ENCODE measurements at places on chromosomes 5 and 9.

DNA sequence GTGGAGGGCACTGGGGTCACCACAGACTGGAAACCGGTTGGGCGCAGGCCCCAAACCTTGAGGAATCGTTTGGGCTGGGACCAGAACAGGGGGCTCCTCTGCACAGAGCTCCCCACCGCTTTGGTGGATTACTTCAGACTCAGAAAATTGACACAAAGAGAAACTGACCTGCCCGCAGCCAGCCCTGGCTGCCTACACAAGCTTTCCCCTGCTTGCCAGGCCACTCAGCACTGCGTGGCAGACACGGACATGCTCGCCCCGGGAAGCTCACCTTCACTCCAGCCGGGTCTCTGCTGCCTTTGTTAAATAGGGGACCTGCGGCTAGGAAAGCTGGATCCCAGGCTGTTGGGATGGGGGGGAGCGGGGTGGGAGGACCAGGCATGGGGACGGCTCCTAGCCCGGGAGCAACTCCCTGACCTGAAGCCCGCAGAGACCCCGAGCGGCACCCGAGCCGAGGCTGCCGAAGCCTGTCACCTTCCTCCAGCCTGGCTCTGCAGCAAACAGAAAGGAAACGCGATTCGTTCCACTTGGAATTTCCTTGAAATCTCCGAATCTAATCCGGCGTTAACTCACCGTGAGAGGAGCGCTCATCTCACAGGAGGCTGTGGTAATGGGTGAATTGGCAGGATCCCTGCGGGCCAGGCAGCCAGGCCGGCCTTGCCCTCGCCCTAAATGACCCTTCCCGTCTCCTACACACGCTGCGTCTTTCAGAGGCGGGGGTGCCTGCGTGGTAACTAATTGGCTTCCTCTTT, 8.8 kb downstream of the PAX5 start:
- no peak for DNase-seq

- no peak for DNase-seq
These were observed 39.7 kb upstream of the SARDH start for GRCh38 chr9:133777871-133778270.

GRCh38 chr9:38301376-38302106, 91.0 kb upstream of the ALDH1B1 start:
- no peak for DNase-seq

- DNase-seq: no peak
These were observed at the start of gene CBY3 for GRCh38 chr5:179680780-179681401. CBY3 (minus strand) TSS chr5:179681034; CDS start chr5:179680918, 116 bp downstream.

- no peak for DNase-seq
These were observed 172.8 kb downstream of the COL23A1 start for GRCh38 chr5:178417391-178417811.

- DNase-seq: no peak
These were observed 139.8 kb downstream of the CPLANE1 start for GRCh38 chr5:37109338-37109737.

GRCh38 chr9:134403292-134403681, 77.0 kb downstream of the RXRA start:
- DNase-seq: no peak

DNA sequence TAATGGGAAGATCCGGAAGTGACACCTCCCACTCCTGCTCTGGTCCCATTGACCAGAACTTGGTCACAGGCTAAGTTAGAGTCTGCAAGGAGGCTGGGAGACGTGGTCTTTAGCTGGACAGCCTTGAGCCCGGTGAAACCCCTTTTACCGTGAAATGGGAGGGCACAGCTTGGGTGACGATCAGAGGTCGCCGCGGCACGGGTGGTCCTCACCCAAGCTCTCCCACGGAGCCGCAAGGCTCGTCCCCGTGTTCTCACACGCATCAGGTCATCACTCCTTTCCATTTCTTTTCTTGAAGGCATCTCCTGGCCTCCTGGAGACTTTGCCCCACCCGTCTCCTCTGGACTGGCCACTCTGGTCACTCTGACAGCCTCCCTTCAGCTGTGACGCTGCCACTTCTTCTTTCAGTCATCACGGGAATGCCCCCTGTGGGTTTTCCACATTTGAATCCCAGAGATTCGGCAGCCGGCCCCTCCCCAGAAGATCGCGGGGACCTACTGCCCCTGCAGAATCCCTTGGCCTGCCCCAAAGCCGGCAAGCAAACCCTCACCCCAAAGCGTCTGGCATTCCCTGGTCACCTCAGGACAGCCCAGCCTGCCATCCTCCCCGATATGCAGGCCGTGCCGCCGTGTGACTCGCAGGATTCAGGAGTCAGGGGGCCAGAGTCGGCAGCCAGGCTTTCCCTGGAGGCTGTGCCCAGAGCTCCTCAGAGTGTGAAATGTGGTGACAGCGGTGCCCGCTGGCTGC, 18.9 kb upstream of the EGFL7 start:
- no peak for DNase-seq

GRCh38 chr5:14869233-14869632, 2.3 kb downstream of the ANKH start:
- DNase-seq: no peak

- no peak for DNase-seq
These were observed 128.6 kb upstream of the ACTBL2 start for GRCh38 chr5:57611177-57611576.

DNA sequence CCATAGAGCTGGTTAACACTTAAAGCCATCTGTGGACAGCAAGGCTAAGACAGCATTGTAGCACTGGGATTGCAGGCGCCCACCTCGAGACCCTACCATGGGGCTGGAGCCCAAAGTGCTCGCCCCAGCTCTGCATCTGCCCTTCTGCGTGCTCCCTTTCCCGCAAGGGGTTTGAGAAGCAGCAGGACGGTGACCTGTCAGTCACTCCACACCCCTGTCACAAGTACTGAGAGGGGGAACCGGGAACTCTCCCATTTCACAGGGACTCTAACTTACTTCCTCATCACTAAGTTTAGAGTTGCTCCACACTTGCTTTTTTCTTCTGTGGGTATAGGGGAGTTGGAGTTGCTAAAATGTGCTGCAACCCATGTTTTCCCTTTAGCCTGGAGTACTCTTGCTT, 273.2 kb downstream of the SMARCA2 start:
- no peak for DNase-seq

DNA sequence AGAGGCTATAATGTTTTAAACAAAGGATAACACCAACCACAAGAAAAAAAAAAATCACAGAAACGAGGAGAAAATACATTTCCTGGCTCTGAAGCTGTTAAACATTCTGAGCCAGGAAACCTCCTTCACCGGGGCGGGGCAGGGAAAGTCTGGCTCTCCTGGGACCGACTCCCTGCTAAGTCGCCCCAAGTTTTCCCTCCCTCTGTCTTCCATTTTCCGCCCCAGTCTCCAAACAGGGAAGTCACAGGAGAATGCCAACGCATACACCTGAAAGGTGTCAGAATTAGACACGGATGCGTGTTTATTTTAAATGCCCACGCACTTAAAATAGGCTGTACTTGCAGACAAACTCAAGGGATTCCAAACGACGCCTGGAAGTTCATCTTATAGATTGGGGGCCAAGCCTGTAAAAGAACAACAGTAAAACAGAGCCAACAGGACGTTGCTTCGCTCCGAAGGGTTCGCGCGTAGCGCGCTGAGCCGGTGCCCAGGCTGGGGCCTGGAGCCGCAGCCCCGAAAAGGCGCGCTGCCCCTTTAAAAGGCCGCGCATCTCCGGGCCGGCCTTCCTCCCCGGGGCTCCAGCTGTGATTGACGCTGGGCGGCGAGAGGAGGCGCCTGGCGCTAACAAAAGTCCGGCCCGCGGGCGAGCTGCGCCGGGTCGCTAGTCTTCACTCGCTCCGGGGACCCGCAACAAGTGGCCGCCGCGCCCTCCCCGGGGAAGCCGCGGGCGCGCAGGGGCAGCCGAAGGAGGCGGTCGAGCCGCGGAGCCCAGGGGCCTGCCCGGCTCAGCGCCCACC, at the start of gene FBXL7:
Gene FBXL7, plus strand, starts transcription at position 653 of the 797 bp plus-strand sequence.
- peak; percentile 94 for DNase-seq

GRCh38 chr9:3850098-3850497, 324.3 kb upstream of the RFX3 start:
- no peak for DNase-seq

DNA sequence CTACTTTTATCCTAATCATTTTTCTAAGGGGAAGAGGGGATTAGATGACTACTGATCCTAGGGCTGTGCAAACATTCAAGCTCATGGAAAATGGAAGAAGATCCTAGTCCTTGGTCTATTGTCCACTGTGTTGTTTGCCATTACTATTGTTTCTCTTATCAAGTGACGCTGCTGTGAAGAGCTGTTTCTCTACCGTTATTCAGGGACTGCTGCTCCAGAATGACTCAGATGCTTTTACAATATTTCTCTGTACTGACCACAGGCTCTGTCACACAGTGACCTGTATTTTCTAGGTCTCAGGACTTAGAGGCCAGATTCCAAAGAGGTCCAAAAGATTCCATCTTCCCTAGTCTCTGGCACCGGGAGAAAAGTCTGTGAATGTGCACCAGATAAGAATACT, 159.5 kb upstream of the CHD1 start:
- DNase-seq: no peak

GRCh38 chr5:65817931-65818330, 95.9 kb downstream of the NLN start:
- DNase-seq: no peak

DNA sequence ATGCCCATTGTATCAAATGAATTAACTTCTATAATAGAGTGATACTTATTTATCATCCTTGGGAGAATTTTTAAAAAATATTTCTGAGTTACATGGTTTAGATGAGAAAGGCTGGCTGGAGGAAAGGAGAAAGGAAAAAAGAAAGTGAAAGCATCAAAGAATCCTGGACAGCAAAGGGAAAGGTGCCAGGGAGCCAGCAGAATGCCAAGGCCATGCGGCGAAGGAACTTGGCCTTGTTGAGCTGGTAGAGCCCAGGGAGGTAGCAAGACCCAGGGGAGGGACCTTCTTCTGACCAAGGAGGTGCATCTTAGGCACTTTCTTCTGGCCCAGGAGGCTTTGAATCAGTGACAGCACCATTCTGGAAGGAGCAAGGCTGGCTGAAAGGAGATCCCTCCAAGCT, 240.5 kb downstream of the ENC1 start:
- DNase-seq: no peak

GRCh38 chr9:127396253-127396807, 639 bp upstream of the SLC2A8 start:
- no peak for DNase-seq

- no peak for DNase-seq
These were observed 24.5 kb downstream of the IGIP start for GRCh38 chr5:140150201-140150600.

DNA sequence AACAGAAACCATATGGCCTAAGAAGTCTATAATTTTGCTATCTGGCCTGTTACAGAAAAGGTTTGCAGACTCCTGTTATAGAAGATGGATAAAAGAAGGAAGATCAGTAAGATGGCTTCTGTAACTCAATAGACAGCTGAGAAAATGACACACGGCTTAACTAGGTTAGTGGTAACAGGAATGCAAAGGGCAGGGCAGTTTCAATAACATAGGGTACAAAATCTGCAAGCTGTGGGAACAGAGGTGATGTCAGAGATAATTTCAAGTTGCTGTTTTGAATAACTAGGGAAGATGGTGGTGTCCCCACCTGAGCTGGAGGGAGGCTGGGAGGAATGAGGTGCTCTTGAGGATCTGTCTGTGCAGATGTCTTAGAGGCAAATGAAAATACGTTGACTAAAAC, 106.5 kb downstream of the GLIS3 start:
- DNase-seq: no peak

DNA sequence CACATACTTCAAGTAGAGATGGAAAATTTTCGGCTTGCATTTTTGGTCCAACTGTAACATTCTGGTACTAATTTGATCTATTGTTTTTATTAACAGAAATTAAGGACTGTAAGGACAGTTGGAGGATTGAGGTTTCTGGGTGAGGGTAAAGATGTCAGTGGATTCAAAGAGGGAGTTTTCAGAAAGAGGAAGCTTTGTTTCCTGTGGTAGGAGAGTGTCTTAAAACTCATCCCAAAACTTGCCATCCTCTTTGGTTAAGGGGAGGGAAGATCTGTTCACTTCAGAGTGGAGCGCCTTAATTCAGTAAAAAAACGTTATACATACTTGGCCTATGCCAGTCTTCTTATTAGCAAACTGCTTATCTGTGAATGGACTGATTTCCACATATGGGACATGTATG, 13.8 kb downstream of the CNTRL start:
- no peak for DNase-seq

DNA sequence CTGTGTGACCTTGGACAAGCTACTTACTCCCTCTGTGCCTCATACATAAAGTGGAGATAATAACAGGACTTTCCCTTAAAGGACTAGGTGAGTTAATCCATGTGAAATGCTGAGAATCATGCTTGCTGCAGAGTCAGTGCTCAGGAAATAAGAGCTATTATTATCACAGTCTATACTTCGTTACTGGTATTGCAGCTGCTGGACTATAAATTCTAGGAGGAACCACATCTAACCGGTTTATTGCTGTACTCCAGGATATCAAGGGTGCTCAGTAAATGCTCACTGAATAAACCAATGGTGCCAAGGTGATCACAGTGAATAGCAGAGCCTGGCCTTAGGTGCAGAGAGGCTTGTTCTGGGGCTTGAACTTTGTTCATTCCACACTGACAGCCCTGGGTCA, 69.3 kb downstream of the HSPA4 start:
- no peak for DNase-seq

DNA sequence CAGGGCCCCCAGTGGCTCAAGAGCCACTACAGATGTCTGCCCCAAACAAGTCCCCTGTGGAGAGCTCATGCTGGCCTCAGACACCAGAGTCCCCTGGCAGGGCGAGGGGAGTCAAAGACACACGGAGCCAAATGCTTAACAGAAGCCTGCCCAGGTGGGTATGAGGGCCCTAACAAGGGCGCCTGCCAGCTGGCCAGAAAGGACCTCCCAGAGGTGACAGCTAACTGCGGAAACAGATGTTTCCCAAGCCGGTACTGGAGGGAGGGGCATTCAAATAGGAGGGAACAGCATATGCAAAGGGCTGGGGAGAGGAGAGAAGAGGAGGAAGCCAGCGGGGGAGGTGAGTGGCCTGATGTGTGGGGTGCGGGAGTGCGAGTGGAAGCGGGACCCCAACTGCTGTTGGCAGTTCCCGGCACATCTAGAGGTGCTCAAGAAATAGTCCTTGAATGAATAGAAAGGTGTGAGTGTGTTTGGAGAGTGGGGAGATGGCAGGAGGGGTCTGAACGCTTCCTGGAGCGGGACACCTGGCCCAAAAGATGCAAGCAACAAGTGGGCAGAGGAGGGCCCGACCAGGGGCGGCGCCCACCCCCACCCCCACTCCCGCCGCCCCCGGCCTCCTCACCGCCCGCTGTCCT, 824 bp downstream of the MXD3 start:
- peak; percentile 38 for DNase-seq

DNA sequence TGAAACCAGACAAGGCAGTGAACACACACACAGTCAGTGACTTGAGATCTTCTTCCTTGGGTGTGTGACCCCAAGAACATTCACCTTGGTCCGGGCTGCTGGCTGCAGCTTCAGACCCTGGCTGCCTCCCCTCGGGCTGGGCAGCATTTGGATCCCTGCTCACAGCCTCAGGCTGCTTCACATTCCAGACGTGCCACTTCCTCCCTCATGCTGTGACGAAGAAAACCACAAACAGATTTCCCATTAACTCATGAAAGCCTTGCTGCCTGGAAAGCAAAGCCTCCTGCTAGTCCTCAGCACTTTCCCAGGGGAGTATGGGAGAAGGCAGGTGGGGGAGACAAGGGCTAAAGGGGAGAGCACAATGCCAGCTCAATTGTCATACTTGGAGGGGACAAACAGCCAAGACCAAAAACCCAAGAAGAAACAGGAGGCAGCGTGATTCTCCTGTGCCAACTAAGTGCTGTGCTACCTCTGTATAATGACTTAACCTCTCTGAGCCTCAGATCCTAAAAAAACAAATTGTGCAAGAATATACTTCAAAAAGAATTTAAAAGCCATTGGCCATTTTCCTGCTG, 594.6 kb upstream of the BRINP1 start:
- peak; percentile 58 for DNase-seq

GRCh38 chr5:171521219-171521633, 101.8 kb downstream of the FGF18 start:
- DNase-seq: peak; percentile 78

Measured in tongue (tissue), 3 donors.